Stomach (tissue), 19 donors: ENCODE measurements at places on chromosomes 7 and 10. TPM values are rescaled to one million over a fixed set of nuclear protein-coding genes. Genes with fewer than 3 reads are reported as not detected.

MALRD1 gene
- not detected for total RNA-seq

SPDYE5 gene
- not detected for total RNA-seq

- DNase-seq, result no peak
Observed at GRCh38 chr7:38027884-38028455, 107.5 kb downstream of the EPDR1 start.

- no peak for DNase-seq
Observed at GRCh38 chr10:95337423-95338160, 46.8 kb upstream of the PDLIM1 start.

GRCh38 chr10:75342397-75342796, 59.2 kb downstream of the ZNF503 start:
- DNase-seq, result no peak
